ENCODE measurements at places on chromosomes 7 and 10.
A peak's percentile ranks its signal among the peaks of the same experiment; 100 is the strongest.

DNA sequence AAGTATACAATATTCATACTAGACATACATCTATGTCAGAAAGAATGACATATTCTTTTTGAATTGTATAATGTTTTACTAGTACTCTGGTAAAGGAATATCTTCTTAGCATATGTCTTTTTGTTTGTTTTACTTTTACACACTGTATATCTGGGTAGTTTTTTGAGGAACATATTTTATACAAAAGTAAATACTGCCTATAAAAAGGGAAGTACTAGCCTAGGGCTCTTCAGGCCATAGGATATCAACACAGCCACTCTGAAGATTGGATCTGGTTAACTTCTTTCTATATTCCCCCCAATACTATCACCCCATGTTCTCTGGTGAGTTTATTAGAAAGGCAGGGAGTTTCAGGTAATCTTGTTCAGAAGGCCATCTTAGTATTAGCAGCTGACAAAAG, 134.6 kb downstream of the ZNF438 start:
- no peak for DNase-seq

GRCh38 chr7:155412416-155413253, 45.3 kb upstream of the EN2 start:
- peak; percentile 50 for DNase-seq

GRCh38 chr7:29764227-29764626, 42.1 kb upstream of the WIPF3 start:
- DNase-seq: no peak

- no peak for DNase-seq
Observed at GRCh38 chr7:11579141-11579540, 252.9 kb downstream of the THSD7A start.

DNA sequence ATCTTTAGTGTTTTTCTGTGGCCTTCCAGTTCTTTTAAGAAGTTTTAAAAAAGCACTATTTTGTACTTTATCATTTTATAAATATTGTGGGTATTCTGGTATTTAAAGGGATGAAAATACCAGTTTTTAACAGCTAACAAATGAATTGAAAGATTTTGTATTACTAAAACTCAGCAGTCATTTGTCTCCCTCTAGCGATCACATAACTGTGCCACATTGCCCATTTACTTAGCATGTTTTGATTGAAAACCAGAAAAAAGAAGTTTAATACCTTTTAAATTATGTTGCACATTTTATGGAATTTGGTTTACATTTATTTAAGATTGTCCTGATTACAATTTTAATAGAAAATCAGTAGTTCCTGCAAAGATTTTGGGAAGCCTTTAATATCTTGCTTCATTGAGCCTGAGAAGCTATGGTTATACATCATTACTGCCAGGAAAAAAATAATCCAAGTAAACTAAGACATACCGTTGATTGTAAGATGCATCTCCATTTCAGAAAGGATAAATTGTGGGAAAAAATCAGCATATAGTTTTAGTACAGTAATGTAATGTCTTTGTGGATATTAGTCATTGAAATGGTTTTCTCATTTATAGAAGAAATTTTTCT, 34.9 kb downstream of the TAX1BP1 start:
- DNase-seq: no peak

GRCh38 chr10:99279626-99280111, 44.0 kb upstream of the HPSE2 start:
- no peak for DNase-seq

DNA sequence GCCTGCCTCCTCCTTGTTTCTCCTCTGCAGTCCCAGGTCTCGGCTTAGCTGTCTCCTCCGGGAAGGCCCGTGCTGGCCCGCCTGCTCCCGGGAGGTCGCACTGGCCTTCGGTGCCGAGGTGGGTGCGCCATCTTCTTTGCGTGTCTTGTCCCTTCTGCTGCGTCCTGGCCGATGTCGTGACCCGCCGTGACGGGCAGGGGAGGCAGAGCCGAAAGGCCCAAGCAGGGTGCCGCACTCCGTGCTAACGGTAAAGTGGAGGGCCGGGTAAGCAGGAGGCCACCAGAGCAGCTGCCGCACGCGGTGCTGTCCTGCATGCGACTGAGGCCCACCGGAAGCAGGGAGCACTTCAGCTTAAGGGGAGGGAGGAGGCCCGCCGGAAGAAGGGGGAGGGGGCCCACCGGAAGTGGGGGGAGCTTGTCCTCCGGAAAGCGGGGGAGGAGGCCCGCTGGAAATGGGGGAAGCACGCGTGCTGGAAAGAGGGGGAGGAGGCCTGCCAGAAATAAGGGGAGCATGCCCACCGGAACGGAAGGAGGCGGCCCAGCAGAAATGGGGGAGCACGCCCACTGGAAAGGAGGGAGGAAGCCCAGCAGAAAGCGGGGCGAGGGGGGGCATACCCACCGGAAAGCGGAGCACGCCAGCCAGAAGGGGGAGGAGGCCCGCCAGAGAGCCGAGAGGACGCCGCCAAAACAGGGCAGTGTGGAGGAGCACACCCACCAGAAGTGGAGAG, 71.4 kb downstream of the PROSER2 start:
- no peak for DNase-seq

DNA sequence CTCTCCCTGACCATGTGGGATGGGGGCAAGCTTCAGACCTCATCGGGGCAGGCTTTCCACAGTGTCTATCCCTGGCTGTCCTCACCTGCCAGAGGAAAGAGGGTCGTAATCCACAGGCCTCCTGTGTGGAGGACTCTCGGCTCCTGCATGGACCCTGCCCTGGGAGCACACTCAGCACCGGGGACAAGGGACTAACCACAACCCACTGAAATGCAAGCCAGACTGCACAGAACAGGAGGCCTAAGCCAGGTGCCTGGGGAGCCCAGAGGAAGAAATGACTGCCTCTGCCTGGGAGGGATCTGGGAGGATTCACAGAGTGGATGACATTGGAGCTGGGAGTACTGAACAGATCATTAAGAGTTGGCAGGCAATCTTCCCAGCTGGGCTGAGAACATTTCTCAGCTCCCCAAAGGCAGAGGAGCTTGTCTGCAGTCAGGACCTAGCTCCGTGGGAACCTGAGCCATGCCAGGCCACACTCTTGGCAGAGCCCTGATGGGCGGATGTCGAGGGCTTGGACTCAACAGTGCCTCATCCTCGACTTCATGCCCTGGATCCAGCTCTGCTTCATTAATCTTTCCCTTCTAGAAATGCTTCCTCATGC, 213.4 kb downstream of the USP6NL start:
- no peak for DNase-seq

GRCh38 chr7:145431834-145432233, 596.0 kb upstream of the TPK1 start:
- DNase-seq: no peak

- DNase-seq: no peak
Observed at GRCh38 chr10:7121154-7121797, 289.6 kb downstream of the SFMBT2 start.

- DNase-seq: peak; percentile 90
Observed at GRCh38 chr10:99532687-99533495, at the start of gene NKX2-3. TSS of gene NKX2-3 (plus strand) at chr10:99532942. CDS start at chr10:99533132, 190 bp downstream.

All from upper lobe of left lung (tissue), 6 donors.